ENCODE measurements at places on chromosomes 1 and 21.

DNA sequence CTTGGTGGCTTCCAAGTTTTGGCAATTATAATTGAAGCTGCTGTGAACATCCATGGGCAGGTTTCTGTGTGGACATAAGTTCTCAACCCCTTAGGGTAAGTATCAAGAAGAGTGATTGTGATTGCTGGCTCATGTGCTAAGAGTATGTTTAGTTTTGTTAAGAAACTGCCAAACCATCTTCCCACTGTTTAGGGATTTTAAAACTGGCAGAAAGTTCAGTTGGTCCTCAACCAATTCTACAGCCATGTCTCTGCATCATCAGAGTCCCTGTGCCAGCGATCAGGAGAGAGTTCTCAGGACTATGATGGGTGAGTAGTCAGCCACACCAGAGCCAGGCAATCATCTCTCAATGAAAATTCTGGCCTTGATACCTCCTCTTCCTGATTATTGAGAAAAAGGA lies 193.8 kb downstream of the ZC3H11B start:
- no peaks in the 10 kb centered on the region for H3K27me3 ChIP-seq
- H3K4me1 ChIP-seq, result no peaks in the 10 kb centered on the region

DNA sequence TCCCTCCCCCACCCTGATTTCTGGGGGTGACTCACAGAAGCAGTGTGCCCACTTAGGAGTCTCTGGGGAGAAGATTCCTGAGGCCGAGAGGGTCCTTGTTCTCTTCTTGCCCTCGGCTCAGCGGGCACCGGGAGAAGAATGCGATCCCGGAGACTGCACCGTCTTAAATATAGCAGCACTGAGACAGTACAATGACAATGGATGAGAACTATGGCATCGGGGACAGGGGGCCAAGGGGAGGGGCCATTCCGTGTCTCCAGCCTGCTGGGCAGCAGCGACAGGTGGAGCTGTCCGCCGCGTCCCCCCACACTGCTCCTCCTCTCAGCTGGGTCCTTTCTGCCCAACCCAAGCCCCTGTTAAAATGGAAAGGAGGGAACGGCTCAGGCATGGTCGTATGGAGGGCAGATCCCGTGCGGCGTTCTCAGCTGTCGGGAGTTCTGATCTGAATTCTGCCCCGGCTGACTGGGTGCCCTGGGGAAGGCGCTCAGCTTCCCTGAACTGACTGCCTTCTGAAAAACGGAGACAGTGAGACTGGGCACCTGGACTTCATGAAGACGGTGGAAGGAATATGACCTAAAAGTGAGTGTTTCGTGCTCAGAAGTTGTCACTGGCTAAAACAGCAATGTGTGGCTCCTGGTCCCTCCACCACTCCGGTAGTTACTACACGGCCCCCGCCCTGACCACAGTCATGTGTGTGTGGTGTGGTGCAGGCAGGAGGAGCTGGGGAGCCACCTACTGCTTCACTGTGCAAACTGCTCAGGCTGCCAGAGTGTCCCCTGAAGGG lies at the start of gene MYOM3:
Gene MYOM3 (minus strand): TSS at position 140 of the 784 bp plus-strand sequence. CDS start 3,499 bp downstream, outside the sequence.
- no peak within 1 kb of the TSS for H3K27ac ChIP-seq
- peak within 1 kb of the TSS; percentile 26 for H3K4me3 ChIP-seq
- H3K27me3 ChIP-seq, result no peaks in the 10 kb centered on the region
- H3K36me3 ChIP-seq, result no peaks in the 10 kb centered on the region
- peak; percentile 74 for DNase-seq
- H3K4me1 ChIP-seq, result peaks cover 20% of the 10 kb centered on the region

DNA sequence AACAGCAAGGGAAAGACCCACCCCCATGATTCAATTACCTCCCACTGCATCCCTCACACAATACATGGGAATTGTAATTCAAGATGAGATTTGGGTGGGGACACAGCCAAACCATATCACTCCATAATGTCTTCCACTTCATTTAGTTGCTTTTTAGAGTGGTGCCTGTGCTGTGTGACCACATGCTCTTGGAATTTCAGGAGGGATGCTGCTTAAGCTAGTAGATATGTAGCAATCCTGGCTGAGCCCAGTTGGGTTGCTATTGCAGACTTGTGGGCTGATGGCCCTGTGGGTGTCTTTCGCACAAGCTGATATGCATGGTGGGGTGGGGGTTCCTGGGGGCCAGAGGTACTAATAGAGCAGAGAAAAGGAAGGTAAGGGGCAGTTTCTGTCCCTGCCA lies 160.4 kb upstream of the SYT6 start:
- no peaks in the 10 kb centered on the region for H3K27me3 ChIP-seq
- H3K4me1 ChIP-seq, result no peaks in the 10 kb centered on the region
- no peak for DNase-seq
- no peak overlapping the region for H3K27ac ChIP-seq
- no peaks in the 10 kb centered on the region for H3K36me3 ChIP-seq
- no peak overlapping the region for H3K4me3 ChIP-seq

DNA sequence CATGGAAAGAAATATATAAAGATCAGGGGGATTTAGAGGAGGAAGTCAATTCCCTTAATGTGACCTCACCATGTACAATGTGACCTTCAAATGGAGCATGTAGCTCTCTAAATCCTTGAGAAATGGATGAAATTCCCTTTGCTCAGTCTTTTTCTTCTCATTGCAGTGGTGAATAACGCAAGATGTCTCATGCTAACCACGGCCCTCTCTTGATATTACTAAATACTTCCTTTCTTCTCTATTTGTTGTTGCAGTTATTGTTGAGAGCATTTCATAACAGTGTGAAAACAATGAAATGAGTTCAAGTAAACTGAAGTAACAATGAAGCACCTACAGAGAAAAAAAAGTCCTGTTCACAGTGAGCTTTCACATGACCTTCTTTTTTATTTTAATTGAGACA lies 55.6 kb downstream of the ZNF281 start:
- no peaks in the 10 kb centered on the region for H3K27me3 ChIP-seq
- no peak overlapping the region for H3K4me3 ChIP-seq
- DNase-seq, result no peak
- H3K36me3 ChIP-seq, result no peaks in the 10 kb centered on the region
- no peaks in the 10 kb centered on the region for H3K4me1 ChIP-seq
- H3K27ac ChIP-seq, result no peak overlapping the region

DNA sequence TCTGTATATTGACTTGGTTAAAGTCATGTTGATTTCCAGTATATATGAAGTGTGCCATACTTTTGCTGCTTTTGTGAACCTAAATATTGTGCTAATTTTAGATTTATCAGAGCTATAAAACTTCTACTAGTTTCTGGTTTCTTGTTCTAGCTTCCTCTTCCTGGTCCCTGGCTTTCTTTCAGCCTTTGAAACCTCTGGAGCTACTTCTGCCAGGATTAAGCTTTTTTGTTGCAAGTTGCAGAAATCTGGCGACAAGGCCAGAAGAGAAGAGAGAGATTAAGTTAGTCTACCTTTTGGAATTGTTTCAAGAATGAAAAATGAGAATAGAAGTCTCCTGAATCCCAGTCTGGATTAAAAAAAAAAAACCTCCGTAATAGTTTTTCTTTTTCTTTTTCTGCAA lies 13.5 kb downstream of the RNF2 start:
- H3K4me1 ChIP-seq, result peaks cover 14% of the 10 kb centered on the region
- H3K36me3 ChIP-seq, result no peaks in the 10 kb centered on the region
- peak overlapping the region; percentile 7 for H3K27ac ChIP-seq
- H3K4me3 ChIP-seq, result no peak overlapping the region

DNA sequence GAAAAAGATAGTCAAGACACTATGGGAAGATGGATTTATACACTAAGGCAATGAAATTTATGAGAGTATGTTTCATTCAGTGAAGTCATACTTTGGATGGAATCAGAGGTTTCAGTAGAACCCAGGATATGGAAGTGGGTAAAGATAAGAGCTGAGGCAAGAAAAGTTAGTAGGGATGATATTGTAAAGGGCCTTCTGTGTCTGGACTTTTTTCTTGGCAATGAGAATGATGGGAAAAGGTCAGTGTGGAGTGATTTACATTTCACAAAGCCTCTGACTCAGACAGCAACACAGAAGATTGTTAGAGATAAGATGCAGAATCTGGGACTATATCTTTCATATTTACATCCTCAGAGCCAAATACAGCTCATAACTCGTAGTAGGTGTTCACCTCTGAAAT lies 32.1 kb downstream of the SH3BGR start:
- no peaks in the 10 kb centered on the region for H3K36me3 ChIP-seq
- no peak overlapping the region for H3K4me3 ChIP-seq
- H3K27ac ChIP-seq, result no peak overlapping the region
- no peak for DNase-seq
- H3K27me3 ChIP-seq, result no peaks in the 10 kb centered on the region

- no peaks in the 10 kb centered on the region for H3K27me3 ChIP-seq
- H3K4me1 ChIP-seq, result peaks cover 11% of the 10 kb centered on the region
- H3K36me3 ChIP-seq, result no peaks in the 10 kb centered on the region
- H3K4me3 ChIP-seq, result no peak overlapping the region
- H3K27ac ChIP-seq, result no peak overlapping the region
Observed at GRCh38 chr1:51516649-51517158, 2.4 kb downstream of the EPS15 start.

DNA sequence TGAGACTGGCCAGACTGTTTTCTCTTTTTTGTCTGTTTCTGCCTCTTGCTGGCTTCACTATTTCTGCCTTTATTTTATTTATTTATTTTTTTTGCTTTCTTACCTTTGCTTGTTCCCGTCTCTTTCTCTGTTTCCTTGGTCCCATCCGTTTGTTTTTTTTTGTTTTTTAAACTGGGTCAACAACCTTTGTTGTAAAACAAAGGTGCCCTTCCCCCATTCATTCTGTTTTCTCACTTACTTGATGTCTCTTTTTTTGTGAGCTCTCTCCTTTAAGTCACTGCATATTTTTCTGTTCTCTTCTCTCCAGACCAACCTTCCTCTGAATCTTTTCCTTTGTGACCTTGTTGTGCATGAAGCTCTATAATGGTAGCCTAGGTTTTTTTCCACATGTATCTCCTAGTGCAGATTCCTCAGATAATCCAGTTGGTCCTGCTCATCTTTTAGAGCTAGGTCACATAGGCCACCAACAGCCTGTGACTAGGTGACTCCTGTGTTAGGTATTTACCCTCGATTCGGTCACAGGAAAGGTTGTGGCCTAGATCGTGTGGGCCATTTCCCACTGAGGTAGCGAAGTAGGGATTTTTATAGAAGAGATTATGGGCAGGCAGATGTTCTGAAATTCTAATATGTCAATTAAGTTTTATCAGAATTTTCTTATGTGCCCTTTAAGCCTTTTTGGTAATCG lies 15.9 kb downstream of the GNAI3 start:
- H3K4me1 ChIP-seq, result peaks cover 44% of the 10 kb centered on the region
- H3K27ac ChIP-seq, result peak overlapping the region; percentile 66
- H3K4me3 ChIP-seq, result no peak overlapping the region
- H3K27me3 ChIP-seq, result no peaks in the 10 kb centered on the region

DNA sequence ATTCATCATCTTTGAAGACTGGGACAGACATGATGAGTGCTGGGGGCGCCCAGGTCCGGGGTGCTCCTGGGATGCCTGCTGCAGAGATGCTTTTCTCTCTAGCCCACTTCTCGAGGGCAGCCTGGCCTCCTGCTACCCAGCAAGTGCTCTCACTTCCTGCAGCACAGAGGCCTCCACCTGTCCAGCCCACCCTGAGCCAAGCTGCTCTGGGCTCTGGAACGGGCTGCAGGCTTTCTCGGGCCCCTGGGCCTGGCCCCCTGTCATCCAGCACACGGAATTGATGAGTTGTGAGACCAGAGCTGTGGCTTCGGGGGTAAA lies 469.5 kb upstream of the VAMP3 start:
- DNase-seq, result no peak
- peaks cover 24% of the 10 kb centered on the region for H3K4me1 ChIP-seq
- no peaks in the 10 kb centered on the region for H3K27me3 ChIP-seq
- H3K27ac ChIP-seq, result no peak overlapping the region

DNA sequence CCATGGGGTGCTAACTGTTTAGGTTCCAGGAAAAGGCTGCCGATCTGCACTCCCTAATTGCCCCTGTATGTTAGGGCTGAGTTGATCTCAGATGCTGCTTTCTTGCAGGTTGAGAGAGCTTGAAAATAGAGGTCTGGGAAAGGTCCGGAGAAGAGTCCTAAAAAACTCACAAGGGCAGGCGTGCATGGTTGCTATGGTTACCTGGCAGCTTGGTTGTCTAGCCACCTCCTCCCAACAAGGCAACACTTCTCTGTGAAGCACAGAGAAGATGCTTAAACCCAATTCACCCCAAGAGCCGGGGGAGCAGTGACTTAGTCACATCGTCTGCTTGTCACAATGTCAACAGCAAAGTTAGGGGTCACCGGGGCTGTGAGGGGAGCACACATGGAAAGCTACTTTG lies 31.0 kb upstream of the LRRC52 start:
- DNase-seq, result peak; percentile 63
- no peak overlapping the region for H3K4me3 ChIP-seq
- H3K27me3 ChIP-seq, result no peaks in the 10 kb centered on the region
- no peaks in the 10 kb centered on the region for H3K4me1 ChIP-seq
- no peaks in the 10 kb centered on the region for H3K36me3 ChIP-seq

DNA sequence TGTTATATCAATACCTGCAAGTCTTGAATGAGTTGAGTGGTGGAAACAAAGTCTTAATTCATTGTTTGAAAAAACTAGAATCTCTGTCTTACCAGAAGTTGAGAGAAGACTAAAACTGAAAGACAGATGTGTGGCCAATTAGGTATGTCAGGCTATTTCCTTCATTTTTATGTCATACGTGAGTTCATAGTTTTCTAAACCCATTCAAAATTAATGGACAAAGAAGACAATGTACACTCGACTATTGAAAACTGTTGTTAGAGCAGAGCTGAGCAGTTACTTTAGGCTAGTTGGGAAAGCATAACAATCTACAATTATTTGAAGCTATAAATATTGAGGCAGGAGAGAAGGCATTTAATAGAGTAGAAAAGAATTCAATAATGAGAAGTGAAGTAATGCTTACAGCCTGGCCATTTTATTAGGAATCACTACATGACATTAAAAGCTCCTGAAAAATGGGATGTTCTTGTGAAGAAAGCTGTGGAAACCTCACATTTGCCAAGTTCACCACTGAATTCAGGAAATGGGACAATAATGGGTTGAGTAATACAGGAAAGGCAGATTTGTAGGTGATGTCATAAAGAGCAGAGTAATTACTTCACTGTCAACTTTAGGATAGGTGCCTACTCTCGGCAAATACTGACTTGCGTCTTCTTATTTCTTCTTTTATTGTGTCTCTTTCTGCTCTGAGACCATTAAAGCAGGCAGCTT lies 204.4 kb downstream of the PLA2G4A start:
- H3K36me3 ChIP-seq, result no peaks in the 10 kb centered on the region
- no peak for DNase-seq

- DNase-seq, result no peak
- no peaks in the 10 kb centered on the region for H3K36me3 ChIP-seq
- H3K27me3 ChIP-seq, result no peaks in the 10 kb centered on the region
Observed at GRCh38 chr1:204669579-204669978, 16.0 kb downstream of the LRRN2 start.

DNA sequence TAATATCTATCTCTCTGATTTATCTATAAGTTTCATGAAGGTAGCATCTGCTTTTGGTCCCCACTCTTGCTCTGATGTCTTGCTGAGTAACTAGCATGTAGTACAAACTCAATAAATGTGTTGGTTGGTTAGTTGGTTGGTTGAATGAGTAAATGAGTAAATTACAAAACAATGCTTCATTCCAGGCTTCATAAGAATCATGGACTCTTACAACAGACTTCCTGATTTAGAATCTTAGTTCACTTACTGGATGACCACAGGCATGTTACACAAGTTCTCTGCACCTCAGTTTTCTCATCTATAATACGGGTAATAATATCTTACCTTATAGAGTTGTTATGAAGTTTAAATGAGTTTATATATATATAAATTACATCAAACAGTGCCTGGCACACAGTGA lies 98.6 kb downstream of the ZNF281 start:
- no peak overlapping the region for H3K27ac ChIP-seq
- no peaks in the 10 kb centered on the region for H3K36me3 ChIP-seq
- H3K4me1 ChIP-seq, result no peaks in the 10 kb centered on the region
- DNase-seq, result no peak
- H3K27me3 ChIP-seq, result no peaks in the 10 kb centered on the region

- no peak overlapping the region for H3K27ac ChIP-seq
- H3K4me1 ChIP-seq, result peaks cover 7% of the 10 kb centered on the region
Observed at GRCh38 chr21:40433538-40433937, 413.4 kb downstream of the DSCAM start.

Data from neural progenitor cell (in vitro differentiated cells).